GM13976 (cell line): ENCODE measurements at places on chromosomes 3 and 15.

GRCh38 chr3:156957715-156958114 lies 131.6 kb downstream of the LEKR1 start:
- no peak for DNase-seq

GRCh38 chr15:98923579-98923978 lies 84.0 kb downstream of the PGPEP1L start:
- DNase-seq = no peak

- DNase-seq = no peak
These were observed 279.8 kb downstream of the ZPLD1 start for GRCh38 chr3:102714567-102714966.

GRCh38 chr15:37616215-37616614 lies 318.2 kb upstream of the TMCO5A start:
- DNase-seq = no peak

DNA sequence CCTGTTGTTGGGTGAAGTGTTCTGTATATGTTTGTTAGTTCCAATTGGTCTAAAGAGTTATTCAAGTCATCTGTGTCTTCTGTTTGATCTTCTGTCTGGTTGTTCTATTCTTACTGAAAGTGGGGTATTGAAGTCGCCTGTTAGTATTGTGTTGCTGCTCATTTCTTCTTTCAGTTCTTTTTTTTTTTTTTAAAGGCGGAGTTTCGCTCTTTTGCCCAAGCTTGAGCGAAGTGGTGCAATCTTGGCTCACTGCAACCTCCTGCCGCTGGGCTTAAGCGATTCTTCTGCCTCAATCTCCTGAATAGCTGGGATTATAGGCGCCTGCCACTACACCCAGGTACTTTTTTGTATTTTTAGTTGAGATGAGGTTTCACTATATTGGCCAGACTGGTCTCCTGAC lies 23.5 kb downstream of the PFN2 start:
- DNase-seq = no peak

GRCh38 chr3:142904639-142905436 lies 16.0 kb upstream of the PCOLCE2 start:
- peak; percentile 40 for DNase-seq

- DNase-seq = no peak
These were observed 162.3 kb upstream of the TPM1 start for GRCh38 chr15:62880278-62880677.

DNA sequence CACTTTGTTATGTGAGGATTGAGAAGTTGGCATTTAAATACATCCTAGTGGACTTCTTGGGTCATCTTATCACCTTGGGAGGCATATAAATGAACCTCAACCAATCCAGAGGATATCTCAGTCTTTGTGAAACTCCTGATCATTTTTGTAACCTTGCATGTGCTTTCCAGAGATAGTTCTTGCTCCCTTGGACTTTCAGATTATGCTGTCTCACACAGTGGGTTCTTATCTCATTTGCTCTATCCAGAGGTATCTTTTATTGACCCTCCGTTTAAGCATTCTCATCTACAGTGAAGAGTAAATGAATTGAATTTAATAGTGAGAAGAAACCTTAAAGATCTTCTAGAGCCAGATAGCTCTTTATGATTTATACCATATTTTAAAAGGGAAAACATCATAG lies 10.4 kb downstream of the ARMC8 start:
- DNase-seq = no peak

DNA sequence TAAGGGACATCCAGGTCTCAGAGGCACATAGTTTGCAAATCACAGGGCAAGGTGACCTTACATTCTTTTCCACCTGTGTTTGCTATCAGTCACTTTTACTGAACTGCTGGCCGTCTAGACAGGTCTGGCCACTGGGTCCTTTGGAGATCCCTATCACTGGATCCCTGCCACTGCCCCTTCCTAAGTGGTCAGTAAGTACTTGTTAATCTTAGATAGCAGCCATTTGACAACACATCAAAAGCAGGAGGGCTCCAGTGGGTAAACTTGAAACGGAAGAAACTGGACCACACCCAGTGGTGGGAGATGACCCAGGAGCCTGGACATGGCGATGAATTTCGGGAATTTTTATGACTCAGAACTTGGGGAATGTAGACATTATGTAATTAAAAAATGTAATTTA lies 28.9 kb upstream of the RASGRP1 start:
- DNase-seq = no peak

DNA sequence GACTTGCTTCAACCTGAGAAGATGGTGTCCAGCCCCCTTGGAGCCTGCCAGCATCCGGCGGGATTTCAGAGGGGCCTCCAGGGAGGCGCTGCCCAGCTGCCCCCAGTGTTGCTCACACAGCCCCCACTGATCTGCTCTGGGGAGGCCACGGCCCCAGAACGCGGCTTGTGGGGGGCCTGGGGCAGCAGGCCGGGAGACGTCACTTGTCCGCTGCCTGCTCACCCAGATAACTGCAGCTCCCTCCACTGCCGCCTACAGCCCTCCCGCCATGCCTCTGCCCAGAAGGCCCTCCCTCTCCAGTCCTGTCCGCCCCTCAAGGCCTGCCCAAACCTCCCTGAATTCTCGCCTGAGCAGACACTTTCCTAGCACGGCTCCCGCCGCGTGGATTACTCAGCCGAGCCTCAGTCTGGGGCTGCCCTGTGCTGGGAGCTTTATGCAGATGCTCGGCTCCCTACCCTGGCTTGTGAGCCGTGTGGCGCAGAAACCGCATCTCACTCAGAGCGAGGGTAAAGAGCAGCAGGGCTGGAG lies 17.2 kb upstream of the ADIPOQ start:
- no peak for DNase-seq

DNA sequence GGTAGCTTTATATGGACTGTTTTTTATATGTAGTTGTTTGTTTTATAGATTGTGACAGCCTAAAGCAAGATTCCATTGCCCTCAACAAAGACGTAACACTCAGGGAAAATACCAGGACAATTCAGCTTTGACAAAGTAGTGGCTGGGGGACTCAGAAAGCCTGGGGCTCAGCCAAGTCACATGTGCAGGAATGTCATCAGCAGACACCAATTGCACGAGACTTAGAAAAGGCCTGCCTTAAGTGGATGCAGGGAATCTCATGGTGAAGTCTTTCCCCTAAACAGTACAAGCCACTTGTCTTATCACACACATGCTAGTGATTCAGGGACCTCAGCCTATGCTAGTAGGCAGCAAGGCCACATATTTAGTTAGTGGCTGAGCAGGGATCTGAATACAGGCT lies 381.8 kb upstream of the THBS1 start:
- DNase-seq = no peak

GRCh38 chr3:13296662-13297061 lies 123.5 kb downstream of the NUP210 start:
- DNase-seq = no peak

- DNase-seq = no peak
These were observed 4.7 kb upstream of the LRTM1 start for GRCh38 chr3:54932606-54933005.

- no peak for DNase-seq
These were observed 101.4 kb upstream of the LRIG1 start for GRCh38 chr3:66602237-66602636.

- no peak for DNase-seq
These were observed 49.8 kb downstream of the USP50 start for GRCh38 chr15:50496692-50497091.

- peak; percentile 62 for DNase-seq
These were observed 262.0 kb upstream of the UMPS start for GRCh38 chr3:124467980-124468902.

GRCh38 chr3:168989396-168989795 lies 674.1 kb downstream of the MECOM start:
- DNase-seq = no peak

DNA sequence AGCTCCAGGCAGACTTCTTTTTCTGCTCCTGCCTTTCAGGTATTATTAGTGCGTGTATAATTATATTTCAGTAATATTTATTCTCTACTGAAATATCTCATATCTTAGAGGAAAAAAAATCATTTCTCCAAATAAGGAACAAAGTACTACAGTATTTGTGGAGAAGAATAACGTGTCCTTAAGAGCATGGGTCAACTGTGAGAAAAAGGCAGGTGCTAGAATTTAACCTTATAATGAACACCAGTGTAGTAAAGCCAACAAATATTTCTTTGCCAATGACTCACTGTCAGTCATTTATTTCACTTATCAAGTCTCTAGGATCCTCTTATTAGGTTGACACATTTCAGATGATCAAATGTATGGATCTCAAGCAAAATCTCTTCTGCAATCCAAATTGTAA lies 183.4 kb downstream of the GREM1 start:
- no peak for DNase-seq

- no peak for DNase-seq
These were observed 349.5 kb upstream of the MANF start for GRCh38 chr3:51035630-51036029.

DNA sequence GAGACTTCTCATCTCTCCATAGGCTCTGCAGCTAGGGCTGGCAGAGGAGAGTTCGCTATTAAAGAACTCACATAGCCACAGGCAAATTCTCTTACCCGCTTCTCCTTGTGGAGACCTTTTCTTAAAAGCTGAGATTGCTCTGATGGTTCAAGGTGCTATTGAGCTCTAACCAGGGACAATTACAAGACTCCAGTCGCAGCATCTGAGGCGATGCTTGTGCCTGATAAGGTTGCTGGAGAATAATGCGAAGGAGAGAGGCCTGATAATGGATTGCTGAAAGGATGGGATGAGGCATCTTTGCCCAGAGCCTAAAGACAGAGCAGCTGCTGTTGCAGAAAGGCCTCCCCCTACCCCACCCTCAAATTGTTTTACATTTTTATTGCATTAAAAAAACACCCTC lies 244.5 kb upstream of the SOX14 start:
- no peak for DNase-seq

DNA sequence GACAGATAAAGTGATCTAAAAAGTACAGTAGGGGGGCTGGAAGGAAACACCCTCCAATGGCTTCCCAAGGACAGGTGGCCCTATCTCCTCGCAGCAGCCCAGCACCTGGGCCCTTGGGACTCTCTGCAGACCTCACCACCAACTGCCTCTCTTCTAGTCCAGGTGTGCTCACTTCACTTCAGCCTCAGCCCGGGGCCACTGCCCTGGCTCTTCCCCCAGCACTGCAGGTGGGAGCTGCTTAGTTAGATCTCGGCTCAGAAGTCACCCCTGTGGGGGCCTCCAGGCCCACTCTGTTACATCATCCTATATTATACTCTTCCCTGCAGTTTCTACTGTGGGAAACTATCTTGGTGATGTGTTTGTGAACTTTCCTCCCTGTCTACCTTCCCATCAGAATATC lies 2.0 kb downstream of the KLF15 start:
- DNase-seq = no peak

DNA sequence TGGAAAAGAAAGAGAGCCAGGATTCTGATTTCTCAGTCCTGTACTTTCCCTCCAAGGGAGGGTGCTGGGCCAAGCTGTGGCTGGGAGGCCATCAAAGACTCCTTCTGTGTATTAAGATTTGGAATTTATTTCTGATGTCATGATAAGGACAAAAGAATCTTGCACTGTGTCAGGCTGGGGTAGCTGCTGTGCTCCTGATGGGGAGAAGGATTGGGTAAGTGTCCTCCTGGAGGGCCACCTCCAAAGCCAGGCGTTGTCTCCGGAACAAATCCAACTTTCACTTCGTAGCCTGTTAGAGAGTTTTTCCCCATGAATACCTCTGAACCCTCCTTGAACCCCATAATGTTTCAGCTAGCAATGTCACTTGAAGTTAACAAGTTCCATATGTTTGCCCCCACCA lies 29.9 kb downstream of the CLDN11 start:
- no peak for DNase-seq

GRCh38 chr3:178459038-178459410 lies 77.2 kb upstream of the KCNMB2 start:
- no peak for DNase-seq

- DNase-seq = no peak
These were observed 64.2 kb upstream of the NR2C2 start for GRCh38 chr3:14883226-14883625.

DNA sequence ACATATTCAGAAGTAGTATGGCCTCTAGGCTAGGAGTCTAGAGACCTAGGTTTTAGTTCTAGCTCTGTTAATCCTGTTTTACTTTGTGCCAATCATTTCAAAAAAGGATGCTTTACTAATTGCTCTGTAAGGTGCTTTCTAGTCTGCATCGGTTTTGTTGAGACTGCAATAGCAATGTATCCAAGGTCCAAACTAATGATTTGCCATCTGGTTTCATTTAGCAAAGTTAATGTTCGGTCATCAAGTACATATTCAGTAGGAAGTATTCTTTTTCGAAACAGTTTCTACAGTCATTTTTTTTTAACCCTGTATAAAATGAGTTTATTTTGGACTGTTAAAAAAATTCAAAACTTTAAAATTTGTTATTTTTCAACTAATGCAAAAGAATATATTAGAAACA lies 2.0 kb upstream of the GALK2 start:
- no peak for DNase-seq

DNA sequence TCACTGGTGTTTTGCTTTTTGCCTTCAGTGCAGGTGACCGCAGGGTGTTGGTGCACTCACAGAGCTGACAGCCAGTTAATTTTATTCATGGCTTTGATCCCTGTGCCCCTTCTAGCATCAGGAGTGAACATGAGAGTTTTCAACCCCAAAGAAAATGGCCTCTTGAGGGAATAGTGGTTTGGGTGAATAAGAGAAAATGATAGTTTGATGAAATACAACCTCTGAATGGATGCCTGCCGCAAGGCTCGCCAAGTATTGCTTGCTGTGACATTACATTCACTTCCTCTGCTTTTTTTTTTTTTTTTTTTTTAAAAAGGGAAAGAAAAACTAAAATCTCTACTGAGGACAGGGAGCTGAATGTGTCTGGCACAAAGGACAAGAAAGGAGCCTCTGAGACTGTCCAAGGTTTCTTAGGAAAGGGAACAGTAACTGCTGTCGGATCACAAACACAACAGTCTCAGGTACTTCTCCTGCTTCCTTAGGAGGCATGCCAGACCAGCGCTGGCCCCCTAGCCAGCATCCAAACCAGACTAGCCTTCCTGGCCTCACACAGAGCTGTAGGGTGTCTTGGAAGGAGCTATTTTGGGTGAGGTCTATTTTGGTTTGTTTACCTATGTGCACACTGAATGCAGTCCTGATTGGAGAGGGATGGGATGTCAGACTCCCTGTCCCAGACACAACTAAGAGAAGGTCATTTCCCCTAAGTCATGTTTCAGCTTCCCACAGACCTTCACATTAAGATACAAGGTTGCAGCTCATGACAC lies 29.0 kb downstream of the CCDC80 start:
- no peak for DNase-seq
